Left ventricle myocardium superior (tissue), 1 donor: ENCODE measurements at places on chromosomes 7 and 10. TPM values are rescaled to one million over a fixed set of nuclear protein-coding genes. Genes with fewer than 3 reads are reported as not detected.

GRCh38 chr10:57513637-57514036 is 754.1 kb downstream of the IPMK start:
- no peak for DNase-seq

- no peak for DNase-seq
Observed at GRCh38 chr7:3880228-3880987, 579.4 kb downstream of the SDK1 start.

DNA sequence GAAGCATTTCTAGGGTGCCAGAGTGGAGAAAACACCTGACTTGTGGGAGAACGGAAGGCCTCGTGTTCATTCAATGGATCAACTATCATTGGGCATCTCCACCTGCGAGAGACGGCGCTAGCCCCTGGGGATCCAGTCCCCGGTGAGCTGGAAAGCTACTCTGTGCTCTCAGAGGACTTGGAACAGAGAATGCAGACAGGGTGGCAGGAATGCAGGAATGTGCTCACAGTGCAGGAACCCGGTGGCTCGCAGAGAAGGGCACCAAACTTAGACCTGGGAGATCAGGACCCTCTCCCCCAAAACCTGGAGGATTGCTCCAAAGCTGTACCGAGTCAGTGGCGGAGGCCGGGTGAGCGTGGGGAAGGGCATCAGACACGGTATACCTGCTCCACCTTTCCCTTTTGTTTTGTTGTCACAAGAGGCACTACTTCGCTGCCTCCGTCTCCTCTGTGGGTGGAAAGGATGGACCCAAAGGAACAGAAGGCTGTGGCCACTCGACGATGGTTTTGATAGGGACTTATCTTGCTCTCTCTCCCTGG is 569.0 kb upstream of the C7orf33 start:
- DNase-seq, result no peak

- DNase-seq, result no peak
Observed at GRCh38 chr7:51228386-51228958, 88.1 kb downstream of the COBL start.

DNA sequence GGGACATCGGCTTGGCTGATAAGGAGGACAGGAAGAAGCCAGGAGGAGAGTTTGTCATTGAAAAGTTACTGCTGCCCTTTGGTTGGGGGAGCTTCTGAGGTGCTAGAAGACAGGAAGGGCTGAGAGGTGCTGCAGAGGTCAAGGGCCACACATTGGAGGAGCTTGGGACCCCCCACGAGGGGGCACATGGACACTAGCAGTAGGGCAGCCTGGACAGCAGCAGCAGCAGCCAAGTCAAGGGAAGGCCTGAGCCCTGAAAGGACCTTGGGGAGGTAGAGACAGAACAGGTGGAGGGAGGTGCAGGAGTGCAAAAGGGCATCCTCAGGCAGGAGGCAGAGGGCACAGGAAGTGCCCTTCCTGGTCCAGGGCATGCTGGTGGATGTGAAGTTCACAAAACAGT is 439.7 kb upstream of the IGFBP3 start:
- no peak for DNase-seq

DNA sequence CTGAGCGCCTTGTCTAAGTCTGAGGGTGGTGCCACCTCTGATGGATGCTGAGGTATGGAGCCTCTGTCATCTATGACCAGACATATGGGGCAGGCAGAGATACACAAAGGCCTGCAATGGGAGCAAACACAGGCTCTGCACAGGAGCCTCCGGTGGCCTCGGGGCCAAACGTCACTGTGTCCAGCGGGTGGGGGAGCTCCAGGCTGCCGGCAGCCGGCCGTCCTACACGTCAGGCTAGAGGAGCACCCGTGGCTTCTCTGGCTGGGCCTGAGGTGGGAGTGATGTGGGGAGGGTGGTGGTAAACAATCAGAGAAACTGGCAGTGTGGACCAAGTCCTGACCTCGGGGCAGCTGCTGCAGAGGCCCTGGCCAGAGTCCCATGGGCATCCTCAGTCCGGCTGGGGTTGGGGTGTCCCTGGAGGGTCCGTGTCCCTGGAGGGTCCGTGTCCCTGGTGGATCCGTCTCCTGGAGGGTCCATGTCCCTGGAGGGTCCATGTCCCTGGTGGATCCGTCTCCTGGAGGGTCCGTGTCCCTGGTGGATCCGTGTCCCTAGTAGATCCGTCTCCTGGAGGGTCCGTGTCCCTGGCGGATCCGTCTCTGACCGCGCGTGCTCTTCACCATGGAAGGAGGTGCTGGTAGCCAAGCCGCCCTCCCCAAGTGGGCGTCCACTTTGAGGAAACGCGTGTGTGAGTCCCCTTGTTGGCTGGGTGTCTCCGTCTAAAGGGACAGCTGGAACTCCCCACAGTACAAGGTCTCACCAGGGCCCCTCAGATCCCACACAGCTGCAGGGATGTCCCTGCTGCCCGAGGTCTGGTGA is 24.2 kb upstream of the FAM20C start:
- DNase-seq, result peak; percentile 21

- DNase-seq, result no peak
Observed at GRCh38 chr10:16777473-16778370, 39.5 kb downstream of the RSU1 start.

DNA sequence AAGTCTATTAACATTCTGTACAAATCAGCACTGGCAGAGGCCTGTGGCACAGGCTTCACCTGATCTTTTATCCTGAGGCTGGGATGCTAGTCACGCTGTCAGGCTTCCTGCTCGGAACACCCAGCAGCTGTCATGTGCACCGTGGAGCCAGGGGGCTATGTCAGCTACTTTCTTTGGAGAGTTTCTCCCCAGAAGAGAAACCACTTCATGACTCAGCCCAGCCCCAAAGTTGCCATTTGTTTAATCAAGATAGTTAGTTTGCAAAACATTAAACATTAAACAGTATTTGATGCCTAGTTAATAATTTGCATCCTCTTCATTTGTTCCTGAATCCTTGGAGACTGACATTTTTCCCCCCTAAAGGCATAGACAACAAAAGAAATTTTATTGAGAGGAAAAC is at the start of gene HABP2:
Gene HABP2, plus strand, starts transcription at position 353 of the 400 bp plus-strand sequence. CDS start 69 bp downstream, outside the sequence.
- no peak for DNase-seq

GRCh38 chr10:123129618-123130271 is 6.0 kb upstream of the HMX3 start:
- no peak for DNase-seq

- no peak for DNase-seq
Observed at GRCh38 chr7:69996121-69996520, 397.8 kb downstream of the AUTS2 start.

DNA sequence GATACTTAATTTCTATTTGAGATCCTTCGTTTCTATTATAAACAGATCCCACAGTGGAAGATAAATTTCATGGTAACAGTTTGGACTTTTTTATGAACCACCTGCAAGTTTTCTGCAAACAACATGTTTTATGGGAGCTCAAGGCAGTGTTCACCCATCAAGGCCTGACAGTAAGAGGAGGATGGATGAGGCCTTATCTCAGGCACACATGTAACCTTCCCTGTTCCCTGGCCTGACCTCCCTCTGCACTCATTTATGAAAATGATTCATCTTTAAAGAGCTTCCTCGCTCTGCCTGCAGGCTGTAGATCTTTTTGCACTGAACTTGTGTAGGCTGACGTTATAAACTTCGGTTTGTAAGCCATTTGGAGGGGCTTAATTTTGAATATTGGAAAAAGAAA is 500.1 kb downstream of the GATA3 start:
- no peak for DNase-seq

DNA sequence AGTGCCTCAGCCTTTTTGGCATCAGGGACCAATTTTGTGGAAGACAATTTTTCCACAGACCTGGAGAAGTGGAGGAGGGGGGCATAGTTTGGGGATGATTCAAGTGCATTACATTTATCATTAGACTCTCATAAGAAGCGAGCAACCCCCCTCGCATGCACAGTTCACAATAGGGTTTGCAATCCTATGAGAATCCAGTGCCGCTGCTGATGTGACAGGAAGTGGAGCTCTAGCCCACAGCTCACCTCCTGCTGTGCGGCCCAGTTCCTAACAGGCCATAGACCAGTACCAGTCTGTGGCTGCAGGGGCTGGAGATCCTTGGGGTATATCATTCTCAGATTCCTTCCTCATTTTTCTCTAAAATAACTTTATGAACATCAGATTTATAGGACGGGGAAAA is 50.8 kb downstream of the ATAD1 start:
- DNase-seq, result no peak

The HABP2 gene
- total RNA-seq, result not detected

The CPXM2 gene
- total RNA-seq, result 4.1 TPM
